NCI-H2171 treated with DMSO at 0.1 percent for 48 hours (cell line): ENCODE measurements at places on chromosomes 6 and 20.
A peak's percentile ranks its signal among the peaks of the same experiment; 100 is the strongest.

DNA sequence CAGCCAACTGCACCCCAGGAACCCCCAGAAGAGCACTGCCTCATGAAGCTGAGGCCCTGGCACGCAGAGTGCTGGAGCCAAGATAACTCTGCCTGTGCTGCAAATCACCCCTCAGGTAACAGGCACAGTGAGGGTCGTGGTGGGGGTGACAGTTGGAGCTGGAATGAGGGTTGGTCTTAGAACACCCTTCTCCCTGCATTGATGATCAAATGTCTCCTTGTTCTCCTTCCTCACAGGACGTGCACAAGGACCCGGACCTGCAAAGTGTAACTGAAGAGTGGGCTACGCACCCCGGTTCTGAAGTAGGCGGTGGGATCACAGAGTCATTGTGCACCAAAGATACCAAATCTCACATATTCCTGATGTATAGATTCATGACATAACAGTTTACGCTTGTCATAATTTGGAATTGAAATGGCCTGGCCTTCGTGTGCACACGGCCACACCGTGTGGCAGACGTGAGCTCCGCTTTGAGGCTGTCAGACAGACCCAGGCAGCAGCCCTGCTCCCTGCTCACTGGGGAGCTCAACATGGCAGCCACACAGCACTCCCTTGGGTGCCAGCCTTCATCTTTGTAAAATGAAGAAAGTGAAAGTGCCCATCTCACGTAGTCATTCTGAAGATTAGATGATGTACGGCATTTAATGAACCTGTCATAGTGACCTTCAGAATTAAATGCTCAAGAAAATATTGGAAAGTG lies 8.8 kb downstream of the THBS2 start:
- no peak for DNase-seq

GRCh38 chr20:63531686-63532448 lies 5.3 kb downstream of the PTK6 start:
- no peak for DNase-seq

DNA sequence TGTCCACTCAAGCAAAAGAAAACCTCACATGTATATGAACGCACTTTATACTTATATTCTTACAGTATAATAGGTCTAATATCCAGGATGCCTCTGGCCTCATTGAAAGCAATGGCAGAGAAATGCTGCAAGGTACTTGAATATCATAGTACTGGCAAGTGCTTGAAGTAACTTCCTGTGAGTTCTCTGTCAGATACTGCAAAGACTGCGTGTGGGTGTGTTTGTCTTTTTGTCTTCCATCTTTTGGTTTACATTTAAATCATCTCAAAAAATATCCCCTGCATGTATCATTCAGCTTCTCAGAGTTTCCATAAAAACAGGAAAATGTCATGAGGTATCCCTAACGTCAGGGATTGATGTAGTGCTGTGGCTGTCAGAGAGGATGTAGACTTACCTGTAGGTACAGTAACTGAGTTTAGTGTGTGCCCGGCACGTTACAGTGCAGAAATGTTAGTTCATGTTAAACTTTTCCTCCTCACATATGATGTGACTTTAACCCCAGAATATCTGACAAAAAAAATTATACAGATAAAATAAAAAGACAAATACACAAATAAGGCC lies 184.3 kb downstream of the DST start:
- DNase-seq = no peak

GRCh38 chr6:137816133-137816579 lies 50.9 kb upstream of the TNFAIP3 start:
- DNase-seq = no peak

- DNase-seq = no peak
These were observed 33.1 kb upstream of the KCNB1 start for GRCh38 chr20:49515586-49515985.

DNA sequence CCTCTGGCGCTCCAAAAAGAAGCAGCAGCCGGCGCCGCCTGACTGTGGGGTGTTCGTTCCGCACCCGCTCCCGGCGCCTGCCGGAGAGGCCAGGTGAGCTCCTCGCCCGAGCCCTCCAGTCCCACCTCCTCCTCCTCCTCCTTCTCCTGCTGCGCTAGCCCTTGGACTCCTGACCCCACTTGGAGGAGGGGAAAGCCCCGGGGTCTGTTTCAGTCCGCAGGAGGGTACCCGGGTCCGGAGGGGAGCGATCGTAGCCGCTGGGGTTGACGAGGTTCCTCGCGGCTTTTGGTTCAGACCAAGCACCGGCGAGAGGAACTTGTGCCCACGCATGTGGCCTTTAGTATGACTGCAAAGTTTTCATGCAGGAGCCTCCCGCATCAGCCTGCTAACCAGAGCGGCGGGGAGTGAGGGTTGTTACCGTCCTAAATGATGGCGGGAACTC lies 493 bp downstream of the CRYBG1 start:
- DNase-seq = no peak

DNA sequence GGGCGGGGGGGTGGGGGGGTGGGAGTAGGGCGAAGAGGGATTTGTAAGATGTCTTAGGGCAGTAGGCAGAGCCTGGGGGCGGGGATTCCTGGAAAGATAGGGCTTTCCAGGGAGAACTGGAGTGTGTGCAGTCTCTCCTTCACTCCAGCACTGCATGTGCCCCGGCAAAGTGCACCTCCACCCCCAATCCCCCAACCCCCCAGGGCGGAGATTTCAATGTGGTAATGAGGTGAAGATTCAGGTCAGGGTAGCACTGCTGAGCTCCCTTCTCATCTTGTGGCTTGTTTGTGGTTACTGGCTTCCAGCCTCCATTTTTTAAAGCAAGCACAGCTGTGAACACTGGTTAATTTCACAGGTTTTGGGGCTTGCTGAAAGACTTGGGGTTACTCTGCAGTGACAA lies 5.9 kb downstream of the TMEM239 start:
- DNase-seq = peak; percentile 34
